Panc1 (cell line): ENCODE measurements at places on chromosomes 11 and 22.

- DNase-seq = no peak
Observed at GRCh38 chr22:19358703-19359553, 67.4 kb upstream of the CLTCL1 start.

DNA sequence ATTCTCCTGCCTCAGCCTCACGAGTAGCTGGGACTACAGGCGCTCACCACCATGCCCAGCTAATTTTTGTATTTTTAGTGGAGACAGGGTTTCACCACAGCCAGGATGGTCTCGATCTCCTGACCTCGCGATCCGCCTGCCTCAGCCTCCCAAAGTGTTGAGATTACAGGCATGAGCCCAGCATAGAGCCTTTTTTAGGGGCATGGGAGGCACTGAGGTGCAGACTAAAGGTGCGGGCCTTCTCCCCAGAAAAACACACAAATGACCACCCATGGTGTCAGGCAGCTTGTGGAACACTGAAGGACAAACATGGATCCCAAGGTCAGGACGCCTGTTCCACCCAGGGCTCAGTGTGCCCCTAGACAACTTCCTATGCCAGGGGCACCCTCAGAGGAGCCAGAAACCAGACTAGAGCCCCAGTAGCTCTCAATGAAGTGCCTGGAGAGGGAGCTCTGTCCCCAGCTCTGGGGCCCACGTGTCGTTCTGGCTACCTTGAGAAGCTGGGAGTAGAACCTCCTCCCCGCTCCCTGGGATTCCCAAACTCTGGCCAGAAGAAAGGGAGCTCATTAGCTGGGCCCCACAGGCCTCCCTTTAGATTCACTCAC, 21.2 kb upstream of the CD5 start:
- DNase-seq = no peak

DNA sequence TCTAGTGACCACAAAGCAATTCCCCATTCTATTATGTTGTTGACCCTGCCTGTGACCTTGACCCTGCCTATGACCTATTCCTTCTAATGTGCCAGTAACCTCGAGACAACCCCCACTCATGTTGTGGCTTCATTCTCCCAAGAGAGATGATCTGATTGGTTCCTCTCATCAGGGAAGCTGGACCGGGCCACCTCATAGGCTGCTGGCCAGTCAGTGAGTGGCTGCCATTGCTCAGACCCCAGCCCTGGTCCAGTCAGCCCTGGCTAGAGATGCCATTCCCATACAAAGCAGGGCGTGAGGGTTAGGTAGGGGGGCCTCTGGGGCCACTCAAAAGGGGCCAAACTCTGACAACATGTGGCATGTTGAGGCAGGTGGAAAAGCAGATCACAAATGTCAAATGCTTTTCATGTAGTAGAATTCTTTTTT, 11.9 kb downstream of the SLC29A2 start:
- no peak for DNase-seq

DNA sequence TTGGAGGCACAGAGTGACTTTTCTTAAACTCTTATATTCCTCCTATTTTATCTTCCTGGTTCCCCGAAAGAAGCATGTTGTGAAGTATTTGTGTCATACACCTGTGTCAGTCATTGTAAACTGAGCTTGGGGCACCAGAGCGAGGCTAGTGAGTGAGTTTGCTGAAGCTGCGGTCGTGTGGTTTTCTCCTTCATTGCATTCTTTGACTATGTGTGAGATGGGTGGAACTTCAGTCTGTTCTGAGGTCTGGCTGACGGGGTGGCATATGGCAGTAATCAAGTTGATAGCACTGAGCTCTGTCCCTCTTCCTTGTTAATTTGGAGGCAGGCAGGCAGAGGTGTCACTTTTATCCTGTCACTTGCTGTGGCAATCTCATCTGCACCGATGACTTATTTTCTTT, 4.2 kb downstream of the VPS26B start:
- DNase-seq = no peak

- no peak for DNase-seq
Observed at GRCh38 chr11:123439616-123440015, 9.5 kb downstream of the GRAMD1B start.

DNA sequence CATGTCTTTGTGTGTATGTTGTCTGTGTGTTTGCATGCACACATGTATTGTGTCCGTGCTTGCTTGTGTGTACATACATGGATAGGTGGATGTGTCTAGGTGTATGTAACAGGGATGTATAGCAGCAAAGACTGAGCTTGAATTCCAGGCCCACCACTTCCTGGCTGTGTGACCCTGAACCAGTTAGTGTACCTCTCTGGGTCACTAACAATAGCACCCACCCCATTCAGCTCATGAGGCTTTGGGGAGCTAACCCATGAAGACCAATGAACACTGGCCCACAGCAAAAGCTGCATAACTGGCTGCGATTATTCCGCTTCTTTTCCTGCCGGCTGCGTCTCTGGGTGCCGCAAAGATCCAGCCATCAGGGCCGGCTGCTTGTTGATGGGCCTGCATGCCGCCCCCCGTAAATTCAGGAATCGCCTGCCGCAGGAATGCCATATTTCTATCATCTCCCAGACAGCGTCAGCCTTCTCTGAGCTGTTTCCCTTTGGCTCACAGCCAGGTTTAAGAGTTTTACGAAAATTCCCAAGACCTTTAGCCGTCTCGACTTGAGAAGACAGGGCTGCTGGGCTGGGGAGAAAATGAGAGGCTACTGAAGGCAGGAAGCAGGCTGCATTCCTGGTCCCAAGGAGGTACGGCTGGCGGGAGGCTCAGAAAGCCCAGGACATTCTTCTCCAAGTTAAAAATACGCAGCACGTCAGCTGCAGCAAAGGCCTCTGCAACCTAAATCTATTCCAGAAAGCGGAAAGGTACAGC, 224.6 kb downstream of the MN1 start:
- DNase-seq = no peak

GRCh38 chr22:20632518-20632917, 125.1 kb downstream of the MED15 start:
- DNase-seq = no peak

DNA sequence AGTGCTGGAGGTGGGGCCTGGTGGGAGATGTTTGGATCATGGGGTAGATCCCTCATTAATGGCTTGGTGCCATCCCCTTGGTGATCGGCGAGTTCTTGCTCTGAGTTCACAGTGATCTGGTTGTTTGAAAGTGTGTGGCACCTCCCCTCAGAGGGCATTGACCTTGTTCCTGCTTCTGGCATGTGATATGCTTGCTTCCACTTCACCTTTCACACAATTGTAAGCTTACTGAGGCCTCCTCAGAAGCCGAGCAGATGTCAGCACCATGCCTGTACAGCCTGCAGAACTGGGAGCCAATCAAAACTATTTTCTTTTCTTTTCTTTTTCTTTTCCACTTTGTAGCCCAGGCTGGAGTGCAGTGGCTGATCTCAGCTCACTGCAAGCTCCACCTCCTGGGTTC, 11.0 kb upstream of the CATSPER1 start:
- DNase-seq = no peak

DNA sequence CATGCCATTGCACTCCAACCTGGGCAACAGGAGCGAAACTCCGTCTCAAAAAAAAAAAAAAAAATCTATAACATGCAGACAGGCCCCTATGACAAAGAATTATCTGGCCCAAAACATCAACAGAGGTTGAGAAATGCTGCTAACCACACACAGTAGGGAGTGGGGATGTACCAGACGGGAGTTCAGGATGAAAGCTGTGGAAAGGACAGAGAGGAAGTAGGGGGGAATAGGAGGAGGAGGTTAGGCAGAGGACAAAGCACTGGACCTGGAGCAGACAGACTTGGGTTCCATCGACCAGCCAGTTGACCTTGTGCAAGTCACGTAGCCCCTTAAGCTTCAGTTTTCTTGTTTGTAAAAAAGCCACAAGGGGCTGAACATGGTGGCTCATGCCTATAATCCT, 12.5 kb downstream of the LRP4 start:
- DNase-seq = no peak

DNA sequence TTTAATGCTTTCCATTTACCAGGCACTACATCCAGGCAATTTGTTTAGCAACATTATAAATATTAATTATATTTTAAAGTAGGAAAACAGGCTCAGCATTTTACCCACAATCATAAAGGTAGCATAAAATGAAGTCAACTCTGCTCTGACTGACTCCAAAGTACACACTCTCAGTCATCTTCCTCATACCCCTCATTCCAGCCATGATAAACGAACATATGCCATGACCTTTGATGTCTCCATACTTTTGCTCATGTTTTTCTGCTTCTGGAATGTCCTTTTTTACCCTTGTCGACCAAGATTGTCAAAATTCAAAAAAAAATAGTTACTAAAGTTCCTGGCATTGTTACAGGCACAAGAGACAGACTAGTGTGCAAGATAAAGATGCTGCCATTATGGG, 77.7 kb upstream of the SOX6 start:
- DNase-seq = no peak

DNA sequence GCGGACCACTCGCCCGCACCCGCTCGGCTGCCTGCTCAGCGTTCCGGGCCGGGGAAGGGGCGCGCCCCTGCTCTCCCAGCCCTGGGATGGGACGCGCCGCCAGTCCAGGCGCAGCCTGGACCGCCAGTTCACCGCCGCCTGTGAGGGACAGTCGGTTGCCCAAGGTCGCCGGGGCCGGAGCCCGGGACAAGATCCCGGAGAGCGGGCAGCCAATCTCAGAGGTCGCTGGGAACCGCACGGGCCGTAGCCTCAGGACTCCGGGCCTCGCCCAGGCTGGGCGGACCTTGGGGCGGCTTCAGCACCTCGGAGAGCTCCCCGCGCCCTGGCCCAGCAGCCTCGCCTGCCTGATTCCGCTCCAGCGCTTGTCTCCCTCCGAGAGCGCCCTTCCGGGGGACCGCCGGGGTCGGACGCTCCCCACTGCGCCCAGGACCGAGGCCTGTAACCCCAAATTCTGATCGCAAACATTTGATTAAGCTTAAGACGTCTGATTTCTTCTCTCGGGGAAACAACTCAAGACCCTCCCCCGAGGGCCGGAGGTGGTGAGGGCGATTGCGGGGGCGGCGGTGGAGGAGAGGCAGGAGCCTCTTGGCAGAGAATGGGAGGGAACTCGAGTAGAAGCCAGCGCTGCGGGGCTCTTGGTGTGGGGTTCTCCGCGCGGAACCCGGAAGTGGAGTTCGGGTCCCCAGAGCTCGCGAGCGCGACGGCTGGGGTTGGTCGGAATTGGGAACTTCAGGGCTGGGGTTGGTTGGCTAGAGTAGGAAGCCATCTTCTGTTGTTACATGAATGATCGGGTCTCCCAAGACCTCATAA, 1.1 kb upstream of the CHRM4 start:
- no peak for DNase-seq

DNA sequence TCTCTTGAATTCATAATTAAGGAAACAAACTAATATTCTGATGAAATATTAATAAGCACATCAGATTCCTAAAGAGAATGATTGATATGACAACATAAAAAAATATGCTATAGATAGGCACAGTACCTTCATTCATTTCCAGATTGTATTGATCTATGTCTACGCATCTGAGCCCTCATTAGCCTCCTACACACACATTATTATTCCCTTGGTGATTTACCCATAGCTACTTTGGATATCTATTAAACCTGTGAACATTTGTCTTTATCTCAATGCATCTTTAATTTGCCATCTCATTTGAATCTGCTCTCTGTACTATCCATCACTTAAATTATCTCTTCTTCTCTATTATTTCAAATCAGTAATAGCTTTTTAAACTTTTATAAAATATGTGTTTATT, 18.4 kb downstream of the SESN3 start:
- no peak for DNase-seq

DNA sequence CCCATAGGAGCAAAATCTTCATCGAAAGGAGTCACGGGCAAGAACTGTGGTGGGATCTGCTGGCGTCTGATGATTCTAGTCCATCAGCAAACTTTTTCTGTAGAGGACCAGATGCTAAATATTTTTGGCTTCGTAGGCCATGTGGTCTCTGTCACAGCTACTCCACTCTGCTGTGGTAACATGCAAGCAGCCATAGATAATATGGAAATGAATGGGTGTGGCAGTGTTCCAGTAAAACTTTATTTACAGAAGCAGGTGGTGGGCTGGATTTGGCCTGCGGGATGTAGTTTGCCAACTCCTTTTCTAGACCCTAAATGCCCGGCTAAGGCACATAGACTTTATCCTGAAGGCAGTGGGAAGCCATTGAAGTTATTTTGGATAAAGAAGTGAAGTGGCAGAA, 32.9 kb downstream of the BMAL1 start:
- no peak for DNase-seq

DNA sequence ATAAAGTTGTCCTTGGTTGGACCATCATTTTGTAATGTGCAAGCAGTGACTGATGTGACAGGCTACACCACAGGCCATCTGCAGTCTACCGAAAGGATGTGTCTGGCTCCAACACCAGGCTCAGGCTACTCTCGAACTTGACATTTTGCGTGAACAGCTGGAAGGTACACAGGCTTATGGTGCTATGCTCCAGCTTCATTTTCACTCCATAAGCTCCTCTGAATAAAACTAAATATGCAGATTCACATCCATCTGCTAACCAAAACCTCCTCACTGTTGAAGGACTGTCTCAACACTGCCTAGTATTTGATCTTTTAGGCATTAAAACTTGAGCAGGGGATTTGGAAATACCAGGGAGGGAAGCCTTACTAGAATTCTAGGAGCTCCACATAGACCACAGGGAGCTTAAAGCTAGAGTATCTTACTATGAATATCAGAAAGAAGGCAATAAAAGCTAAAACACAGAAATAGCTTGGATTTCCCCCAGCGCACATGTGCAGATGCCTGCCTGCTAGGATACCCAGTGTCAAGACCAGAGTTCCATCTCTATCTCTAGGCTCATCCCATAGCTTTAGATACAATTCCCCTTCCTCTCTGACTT, 383.9 kb upstream of the FAT3 start:
- no peak for DNase-seq

DNA sequence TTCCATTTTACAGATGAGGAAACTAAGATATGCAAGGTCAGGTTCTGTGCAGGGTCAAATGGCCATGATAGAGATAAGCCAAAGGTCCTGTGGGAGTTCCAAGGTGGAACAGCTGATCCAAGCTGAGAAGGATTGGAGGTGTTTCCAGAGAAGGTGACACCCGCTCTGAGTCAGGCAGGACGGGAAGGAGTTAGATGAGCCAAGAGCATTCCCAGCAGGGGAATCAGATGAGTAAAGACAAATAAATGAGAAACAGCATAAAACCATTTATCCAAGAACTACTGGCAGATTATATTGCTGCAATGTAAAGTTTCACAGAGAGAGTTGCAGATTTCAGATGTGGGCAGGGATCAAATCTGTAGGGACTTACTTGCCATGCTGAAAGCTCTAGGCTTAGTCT, 18.9 kb upstream of the HEPHL1 start:
- no peak for DNase-seq

DNA sequence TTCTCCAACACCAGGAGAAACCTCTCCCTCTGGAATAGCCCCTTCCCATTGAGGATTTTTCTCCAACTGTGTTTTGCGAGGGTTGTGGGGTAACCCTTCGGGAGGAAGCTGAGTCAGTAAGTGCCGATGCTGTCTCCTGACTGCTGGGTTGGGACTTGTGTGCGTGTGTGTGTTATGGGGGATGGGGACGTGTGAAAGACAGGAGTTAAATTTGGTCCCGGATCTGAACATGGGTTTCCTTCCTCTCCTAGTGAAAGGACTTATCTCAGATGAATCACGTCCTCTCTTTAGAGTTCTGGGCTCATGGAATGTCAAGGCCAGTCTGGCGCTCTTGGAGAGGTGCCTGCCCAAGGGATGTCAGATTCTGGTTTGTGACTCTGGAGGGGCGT, 33.3 kb downstream of the KIAA1671 start:
- no peak for DNase-seq
